T-helper 2 cell treated with Interferon-gamma antibody and Interleukin-4, amounts not matched to agents 5 μg/mL and 100 μg/mL, for 36 hours (primary cell): ENCODE measurements at places on chromosomes 7 and 10.

GRCh38 chr10:98950106-98950505 is 285.5 kb downstream of the HPSE2 start:
- DNase-seq, result no peak

DNA sequence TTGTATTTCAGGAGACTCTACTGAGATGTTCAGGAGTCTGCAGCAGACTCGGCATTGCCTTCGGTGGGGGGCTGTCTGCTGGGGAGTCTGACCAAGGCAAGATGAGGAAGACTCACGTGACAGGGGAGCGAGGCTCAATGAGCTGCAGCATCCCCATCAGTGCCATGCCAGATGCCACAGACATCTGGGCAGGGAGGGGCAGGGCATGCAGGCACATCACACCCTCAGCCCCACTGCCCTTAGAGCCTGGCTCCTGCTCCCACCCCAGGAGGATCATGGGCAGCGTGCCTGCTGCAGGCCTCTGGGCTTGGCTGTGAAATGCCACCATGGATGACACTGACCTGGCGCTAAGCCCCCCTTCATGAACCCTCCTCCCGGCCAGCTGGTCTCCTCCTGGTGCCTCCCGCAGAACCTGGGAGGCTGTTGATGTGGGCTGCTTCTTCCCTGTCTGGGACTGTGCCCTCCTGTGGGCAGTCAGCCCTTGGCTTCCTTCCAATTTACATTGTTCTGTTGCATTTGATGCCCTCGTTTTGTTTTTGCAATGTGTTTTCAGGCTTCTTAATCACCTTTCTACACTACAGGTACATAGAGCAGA is 235.0 kb downstream of the PAXIP1 start:
- DNase-seq, result no peak

GRCh38 chr10:788796-789748 is 99.6 kb upstream of the DIP2C start:
- DNase-seq, result no peak

GRCh38 chr10:67790534-67791408 is 47.2 kb downstream of the DNAJC12 start:
- peak; percentile 53 for DNase-seq

DNA sequence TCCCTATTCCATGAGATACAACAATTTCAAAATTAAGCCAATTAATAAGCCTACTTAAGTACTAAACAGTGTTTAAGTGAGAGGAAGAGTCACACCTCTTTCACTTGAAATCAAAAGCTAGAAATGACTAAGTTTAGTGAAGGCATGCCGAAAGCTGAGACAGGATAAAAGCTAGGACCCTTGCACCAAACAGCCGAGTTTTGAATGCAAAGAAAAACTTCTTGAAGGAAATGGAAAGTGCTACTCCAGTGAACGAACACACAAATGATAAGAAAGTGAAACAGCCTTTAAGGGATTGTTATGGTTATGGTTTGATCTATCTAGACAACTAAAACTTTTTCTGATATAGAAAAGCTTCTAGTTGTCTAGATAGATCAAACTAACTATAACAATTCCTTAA is 135.4 kb upstream of the KMT2E start:
- DNase-seq, result peak; percentile 8

DNA sequence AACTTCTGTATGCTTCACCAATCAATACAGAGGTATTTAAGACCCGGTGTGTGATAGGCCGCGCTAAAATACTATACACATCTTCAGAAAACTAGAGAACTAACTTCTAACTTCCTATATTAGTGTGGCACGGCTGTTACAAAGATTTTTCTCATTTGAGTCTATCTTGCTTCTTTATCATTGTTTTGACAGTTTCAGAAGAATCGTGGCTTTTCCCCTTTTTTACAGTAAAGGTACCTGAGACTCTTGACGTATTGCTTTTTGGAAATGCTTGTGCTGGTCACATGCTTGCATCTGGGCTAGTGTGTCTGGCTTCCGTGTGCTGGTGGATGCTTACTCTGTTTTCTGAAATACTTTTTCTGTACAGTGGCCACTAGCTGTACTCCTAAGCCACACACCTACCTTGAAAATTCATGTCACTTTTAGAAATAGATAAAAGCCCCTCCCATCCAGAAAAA is 12.7 kb downstream of the IKZF1 start:
- DNase-seq, result peak; percentile 65

GRCh38 chr10:28676326-28676967 is 874 bp upstream of the BAMBI start:
- DNase-seq, result peak; percentile 6

DNA sequence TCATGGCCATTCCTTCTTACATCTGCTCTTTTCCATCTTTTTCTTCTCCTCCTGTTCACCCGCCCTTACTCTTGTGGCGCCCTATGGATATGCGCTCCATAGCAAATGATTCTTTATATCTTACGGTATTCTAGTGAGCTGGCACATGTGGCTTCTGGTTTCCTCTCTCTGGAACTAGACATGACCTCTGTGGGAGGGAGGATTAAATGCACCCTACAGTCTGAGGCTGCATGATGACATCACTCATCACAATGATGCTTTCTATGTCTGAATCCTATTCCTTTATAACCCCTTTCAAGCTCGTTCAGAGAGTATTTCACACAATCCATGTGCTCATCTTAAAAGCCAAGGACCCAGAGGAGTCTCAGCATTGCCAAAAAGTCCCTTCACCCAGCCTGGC is 153.3 kb downstream of the EGFR start:
- no peak for DNase-seq

DNA sequence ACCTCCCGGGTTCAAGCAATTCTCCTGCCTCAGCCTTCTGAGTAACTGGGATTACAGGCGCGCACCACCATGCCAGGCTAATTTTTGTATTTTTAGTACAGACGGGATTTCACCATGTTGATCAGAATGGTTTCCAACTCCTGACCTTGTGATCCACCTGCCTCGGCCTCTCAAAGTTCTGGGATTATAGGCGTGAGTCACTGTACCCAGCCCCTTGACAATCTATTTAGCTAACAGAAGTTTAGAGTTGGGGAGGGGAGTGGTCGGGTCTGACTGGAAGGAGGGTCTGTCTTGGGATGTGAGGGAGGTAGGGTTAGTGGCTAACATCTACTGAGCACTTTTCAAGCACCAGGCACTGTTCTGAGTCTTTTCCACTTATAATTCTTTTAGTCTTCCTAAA is 27.0 kb upstream of the ZCCHC24 start:
- DNase-seq, result no peak

DNA sequence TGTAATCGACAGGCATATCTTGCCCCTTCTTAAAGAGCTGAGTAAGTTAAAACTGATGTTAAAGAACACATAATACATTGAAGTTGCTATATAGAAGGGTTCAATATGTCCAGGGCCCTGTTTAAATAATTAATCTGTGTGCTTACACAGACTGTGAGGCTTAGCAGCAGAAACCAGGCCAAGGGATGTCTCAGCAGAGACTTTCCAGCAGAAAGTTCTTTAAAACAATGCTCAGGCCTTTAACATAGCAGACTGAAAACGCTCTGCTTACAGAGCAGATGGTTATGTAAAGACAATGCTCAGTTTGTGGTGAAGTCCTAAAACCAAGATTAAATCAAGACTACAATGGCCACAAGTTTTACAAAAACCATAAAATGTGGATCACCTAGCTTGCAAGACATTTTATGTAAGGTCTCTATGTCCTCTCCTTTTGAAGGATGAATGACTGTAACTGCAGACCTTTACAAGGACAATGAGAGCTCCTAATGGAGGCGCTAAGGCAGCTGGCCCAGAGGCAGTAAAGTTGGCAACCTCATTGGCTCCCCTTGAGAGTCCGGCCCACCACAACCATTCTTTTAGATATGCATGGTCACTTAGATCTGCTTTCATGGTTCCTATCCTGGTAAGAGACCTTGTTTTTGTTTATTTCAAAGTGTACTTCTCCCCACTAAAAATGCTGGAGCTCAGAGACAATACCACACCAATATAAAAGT is 56.3 kb downstream of the FZD1 start:
- no peak for DNase-seq

DNA sequence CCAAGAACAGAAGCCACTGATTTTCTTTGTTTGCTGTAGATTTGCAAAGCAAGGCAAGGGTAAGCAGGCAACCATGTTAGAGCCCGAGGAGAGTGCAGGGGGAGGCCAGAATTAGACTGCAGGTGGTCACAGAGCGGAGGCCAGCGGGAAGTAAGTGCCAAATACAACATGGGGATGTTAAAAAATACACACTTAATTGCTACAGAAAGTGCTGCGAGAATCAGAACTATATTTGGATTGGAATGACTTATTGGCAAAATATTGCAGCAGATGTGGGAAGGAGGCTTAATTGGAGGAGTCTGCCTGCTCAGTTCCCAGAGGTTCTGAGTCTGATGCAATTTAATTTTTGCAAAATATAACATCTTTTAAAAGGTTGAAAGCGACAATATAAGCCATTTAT is 49.7 kb upstream of the ADCY1 start:
- no peak for DNase-seq

DNA sequence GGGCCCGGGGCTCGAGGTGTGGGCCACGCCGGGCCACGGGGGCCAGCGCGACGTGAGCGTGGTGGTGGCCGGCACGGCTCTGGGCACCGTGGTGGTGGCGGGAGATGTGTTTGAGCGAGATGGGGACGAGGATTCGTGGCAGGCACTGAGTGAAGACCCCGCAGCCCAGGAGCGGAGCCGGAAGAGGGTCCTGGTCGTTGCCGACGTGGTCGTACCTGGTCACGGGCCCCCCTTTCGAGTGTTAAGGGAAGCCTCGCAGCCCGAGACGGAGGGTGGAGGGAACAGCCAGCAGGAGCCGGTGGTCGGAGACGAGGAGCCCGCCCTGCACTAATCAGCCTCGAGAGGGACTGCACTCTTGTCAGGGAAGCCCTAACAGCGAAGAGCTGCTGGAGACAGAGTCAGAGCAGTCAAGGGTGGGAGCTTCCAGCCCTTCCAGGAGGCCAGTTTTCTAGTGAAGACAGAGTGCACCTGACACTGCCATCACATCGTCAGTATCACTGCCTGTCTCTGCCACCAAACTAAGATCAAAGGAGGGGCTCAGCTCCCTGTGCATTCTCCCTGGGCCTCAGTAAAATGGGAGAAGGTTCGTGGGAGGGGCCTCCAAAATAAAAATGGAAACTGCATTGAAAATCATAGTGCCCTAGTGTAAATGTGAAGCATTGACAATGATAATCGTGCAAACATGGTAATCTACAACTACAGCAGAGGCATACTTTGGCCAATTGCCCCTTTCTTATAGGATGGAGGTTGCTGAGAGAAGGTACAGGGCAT is 1.3 kb downstream of the MBLAC1 start:
- peak; percentile 22 for DNase-seq

DNA sequence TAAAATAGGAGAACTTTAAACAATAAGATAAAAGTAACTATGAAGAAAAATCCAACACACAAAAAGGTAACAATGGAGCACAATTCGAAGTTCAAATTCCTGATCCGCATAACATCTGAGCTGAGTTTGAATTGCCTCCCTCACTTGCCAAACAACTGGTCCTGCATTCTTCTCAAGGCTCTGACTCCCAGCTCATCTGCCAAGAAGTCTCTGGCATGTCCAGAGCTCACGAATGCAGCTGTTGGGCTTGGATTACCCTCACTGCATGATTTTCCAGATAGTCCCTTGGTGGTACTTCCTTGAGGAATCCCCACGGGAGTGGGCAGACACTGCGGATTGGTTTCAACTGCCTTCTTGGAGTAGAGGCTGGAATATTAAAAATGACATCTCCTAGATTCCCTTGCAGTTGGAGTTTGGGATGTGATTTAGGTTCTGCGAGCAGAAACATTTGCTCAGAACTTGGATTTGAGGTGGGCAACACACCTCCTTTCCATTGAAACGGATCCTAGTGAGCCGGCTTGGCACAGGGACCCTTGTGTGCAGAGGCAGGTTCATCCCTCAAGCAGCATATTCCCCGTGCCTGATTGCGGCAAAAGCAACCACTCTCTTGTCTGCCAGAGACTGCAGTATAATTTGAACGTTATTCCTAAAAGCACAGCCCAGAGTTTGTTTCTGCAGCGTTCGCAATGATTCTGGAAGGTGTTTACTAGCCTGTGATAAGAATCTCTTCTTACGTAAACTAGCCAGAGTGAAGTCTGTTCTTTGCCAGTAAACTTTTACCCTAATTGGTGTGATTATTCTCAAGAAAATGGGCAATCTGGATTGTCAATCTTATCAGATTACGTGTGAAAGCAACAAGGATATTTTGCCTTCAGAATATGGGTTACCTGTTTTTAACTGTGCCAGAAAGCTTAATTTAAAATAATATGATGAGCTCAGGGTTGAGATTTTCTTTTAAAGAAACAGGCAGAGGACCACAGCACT is 23.4 kb upstream of the PRKCQ start:
- DNase-seq, result no peak

GRCh38 chr7:98852826-98853225 is 17.0 kb downstream of the TMEM130 start:
- DNase-seq, result no peak

DNA sequence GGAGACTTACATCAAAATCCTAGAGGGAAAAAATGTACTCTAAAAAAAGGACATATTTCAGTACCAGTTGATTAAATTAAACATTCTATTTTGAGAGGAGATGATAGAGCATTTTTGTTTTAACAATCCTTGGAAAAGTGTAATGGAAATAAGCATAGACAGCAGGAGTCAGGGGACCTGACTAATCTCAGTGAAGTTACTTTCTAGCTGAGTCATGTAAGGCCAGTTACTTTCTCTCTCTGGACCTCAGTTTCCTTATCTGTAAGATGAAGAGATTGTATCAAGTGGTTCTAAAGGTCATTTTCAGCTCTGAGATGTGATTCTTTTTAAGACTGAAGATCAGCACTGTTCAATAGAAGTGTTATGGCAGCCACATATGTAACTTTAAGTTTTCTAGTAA is 44.1 kb downstream of the VTI1A start:
- DNase-seq, result no peak

DNA sequence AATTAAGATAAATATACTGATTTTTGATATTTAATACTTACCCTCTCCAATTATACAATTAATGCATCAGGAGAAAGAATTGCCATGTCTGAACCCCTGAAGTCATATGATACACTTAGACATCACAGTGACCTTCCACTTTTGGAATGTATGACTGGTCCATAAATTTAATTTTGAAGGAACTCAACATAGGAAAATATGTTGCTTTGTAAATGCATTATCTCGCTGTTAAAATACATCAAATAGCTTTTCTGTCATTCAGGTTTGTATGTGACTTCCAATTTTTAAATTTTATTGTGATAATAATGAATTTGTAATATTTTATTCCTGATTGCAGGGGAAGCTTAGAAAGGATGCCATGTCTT is 631.9 kb upstream of the ANKRD30A start:
- DNase-seq, result no peak

GRCh38 chr7:138658889-138659288 is 42.3 kb downstream of the SVOPL start:
- DNase-seq, result no peak

GRCh38 chr10:52635651-52636050 is 136.9 kb downstream of the MBL2 start:
- no peak for DNase-seq

DNA sequence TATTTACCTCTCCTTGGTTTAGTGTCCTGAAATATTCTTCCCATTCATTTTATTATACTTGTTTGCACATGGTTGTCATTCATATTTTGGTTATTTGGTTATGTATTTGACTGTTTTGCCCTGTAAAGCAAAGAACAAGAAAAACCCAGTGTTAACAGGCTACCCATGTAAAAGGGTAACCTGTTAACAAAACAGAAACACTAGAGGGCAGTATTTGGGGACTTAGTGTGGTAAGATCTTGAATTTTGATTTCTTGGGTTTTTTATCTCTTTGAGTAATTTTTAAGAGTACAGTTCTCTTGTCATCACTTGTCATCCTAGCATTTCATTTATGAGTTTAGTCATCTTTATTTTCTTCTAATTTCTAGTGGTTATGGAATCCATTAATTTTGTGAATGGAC is 51.3 kb downstream of the POLL start:
- no peak for DNase-seq
